Hematopoietic multipotent progenitor cell treated with erythropoietin and hydrocortisone succinate and interleukin-3 and kit ligand, for 15 days (in vitro differentiated cells): ENCODE measurements at places on chromosomes 16 and 17.

DNA sequence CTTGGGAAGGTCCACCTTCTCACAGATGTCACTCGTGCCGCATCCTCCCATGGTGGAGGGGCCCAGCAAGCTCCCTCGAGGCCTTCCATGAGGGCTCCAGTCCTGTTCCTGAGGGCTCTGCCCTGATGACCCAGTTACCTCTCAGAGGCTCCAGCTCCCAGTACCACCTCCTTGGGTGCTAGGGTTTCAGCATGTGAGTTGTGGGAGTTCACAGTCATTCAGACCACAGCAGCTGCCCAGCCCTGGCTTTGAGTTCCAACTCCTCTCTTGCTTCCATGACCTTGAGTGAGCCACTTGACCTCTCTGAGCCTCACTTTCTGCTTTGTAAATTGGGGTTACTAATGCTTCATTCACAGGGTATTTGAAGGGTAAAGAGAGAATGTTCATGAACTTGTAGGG lies 37.1 kb upstream of the LGALS9 start:
- no peak for DNase-seq

- DNase-seq = no peak
These were observed 4.5 kb upstream of the HEXIM1 start for GRCh38 chr17:45143767-45144198.

DNA sequence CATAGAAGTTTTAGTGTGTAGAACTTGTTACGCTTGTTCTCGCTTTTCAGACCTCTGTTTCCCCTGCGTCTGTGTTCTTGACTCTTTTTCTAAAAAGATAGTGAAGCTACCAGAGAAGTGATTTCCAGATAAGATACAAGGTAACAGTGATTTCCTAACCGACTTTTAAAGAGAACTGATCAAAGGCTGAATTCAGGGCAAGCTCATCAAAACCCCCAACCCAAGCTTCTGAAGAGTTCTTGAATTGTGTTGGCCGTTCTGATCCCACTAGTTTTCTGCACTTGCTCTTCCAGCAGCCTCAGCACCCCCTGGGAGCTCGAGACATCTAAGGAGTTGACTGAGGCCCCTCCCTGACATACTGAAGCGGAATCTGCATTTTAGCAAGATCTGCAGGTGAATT lies 12.7 kb upstream of the NSMCE1 start:
- no peak for DNase-seq

GRCh38 chr16:12017558-12017957 lies 41.0 kb downstream of the SNX29 start:
- DNase-seq = no peak

- DNase-seq = no peak
These were observed 53.6 kb upstream of the CDC42EP4 start for GRCh38 chr17:73365301-73365874.

GRCh38 chr17:68870161-68870826 lies 84.9 kb downstream of the ABCA8 start:
- no peak for DNase-seq

DNA sequence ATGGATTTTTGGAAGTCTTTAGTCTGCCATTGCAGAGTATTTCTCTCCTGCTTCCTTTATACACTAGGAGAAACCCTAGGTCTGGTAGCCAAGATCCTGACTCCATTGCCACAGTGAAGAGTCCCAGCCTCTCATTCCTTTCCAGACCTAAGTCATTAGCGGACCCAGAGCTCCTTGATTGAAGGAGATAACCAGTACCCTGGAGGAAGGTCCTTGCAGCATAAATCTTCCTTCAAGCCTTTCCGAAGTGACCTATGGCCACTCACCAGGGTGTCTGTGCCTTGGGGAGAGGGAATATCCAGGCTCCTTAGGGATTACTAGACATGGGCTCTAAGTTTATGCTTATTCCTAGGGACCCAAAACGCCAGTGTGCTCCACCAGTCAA lies 35.8 kb downstream of the BCL7C start:
- no peak for DNase-seq
